ENCODE measurements at places on chromosomes 11 and 22.

GRCh38 chr11:44990665-44991064, 40.0 kb upstream of the TP53I11 start:
- no peak for DNase-seq

- peak; percentile 11 for DNase-seq
Measured at GRCh38 chr11:107591378-107592230, 657 bp downstream of the ELMOD1 start.

GRCh38 chr22:32206774-32207758, 2.2 kb upstream of the RFPL2 start:
- DNase-seq: peak; percentile 42

- DNase-seq: no peak
Measured at GRCh38 chr11:118164885-118165284, 11.6 kb downstream of the SCN2B start.
